Jurkat, Clone E6-1 (cell line): ENCODE measurements at places on chromosomes 2 and 18.

DNA sequence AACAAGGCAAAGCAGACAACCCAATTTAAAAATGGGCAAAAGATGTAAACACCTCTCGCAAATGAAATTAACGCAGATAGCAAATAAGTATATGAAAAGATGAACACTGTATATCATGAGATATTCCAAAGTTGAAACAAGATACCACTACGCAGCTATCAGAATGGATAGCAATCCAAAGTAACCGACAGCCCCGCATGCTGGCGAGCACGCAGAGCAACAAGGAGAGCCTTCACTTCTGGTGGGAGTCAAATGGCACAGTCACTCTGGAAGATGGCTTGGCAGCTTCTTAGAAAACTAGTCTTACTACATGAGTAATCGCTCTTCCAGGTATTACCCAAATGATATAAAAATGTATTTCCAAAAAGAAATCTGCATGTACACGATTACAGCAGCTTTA is 1.4 kb downstream of the NDUFA10 start:
- DNase-seq: no peak

- peak; percentile 14 for DNase-seq
These were observed 273.6 kb downstream of the PAX3 start for GRCh38 chr2:222024932-222025880.

- no peak for DNase-seq
These were observed 14.8 kb downstream of the CACNB4 start for GRCh38 chr2:152084076-152084475.

GRCh38 chr2:39731546-39731945 is 47.5 kb downstream of the THUMPD2 start:
- DNase-seq: no peak

- DNase-seq: no peak
These were observed 172.6 kb upstream of the PIEZO2 start for GRCh38 chr18:11322006-11322405.

- DNase-seq: no peak
These were observed 531.9 kb downstream of the PARD3B start for GRCh38 chr2:205077159-205077558.

- DNase-seq: no peak
These were observed 344.3 kb upstream of the KCNH7 start for GRCh38 chr2:163182764-163183354.

DNA sequence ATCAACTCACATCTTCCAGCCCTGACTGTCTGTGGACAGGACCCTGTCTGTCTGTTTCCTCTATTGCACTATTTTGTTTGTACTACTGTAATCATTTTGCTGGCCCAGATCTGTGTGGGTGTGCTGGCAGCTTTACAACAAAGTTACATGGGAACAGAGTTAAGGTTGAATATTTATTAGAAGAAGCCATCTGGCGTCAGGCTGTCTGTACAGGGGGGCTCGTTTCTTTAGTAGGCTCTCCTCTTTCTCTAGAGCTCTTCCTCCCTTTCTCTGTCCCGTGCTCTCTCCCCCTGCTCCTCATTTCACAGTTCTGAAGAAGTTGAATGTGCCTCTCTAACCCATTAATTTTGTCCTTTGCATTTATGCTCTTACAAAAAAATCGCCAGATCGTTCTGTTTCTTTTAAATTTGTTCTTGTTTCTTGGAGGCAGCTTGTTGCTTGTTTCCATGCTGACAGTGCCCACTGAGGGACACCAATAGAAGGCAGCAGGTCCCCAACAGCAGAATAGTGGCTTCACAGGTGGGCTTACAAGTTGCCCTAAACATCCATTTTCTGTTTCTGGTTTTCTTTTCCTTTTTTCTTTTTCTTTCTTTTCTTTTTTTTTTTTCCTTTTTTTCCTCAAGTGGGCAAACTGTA is 315.2 kb upstream of the ZEB2 start:
- DNase-seq: no peak

DNA sequence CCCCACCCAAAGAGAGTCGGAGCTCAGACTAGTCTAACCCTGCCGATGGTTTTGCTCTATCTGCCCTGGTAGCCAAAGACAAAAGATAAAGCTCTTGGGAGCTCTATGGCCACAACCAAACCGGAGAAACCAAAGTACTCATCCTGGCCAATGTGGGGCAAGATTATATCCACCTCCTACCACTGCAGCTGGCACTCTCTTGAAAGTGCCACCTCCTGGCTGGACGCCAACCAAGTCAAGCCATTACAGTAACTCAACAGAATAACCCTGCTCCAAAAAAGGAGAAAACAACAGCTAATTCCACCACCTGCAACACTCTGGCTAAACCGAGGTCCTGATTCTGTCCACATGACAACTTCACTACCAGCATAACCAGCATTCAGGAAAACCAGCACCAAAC is 57.6 kb downstream of the SESTD1 start:
- DNase-seq: no peak

DNA sequence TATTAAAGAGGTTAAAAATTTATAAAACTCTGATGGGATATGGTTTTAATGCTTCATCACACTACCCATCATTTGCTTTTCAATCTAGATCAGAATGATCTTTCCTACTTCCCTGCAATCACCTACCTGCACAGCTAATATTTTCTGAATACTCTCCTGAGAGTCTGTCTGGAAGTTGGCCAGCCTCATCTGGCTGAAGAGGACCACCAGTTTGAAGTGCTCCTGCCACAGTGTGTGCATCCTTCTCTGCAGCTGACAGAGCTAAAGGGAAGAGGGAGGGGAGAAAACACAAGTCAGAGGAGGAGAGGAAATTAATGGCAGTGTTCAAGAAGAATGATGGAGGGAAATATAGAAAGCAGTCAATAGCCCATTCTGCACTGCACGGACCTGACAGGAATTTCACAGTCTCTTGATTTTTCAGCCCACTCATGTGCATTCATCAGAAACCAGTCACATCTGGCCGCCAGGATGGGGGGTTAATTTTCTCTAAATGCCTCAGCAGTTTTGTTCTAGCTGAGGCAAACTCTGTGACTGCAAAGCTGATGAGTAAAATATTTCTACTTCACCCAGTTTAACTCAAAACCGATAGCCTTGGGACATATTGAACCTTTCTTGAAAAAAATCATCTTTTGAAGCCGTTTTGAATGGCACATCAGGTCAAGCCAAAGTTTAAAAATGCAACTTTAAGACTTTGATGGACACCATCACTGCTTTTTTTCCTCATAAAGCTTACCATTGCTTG is 201.8 kb upstream of the KLHL14 start:
- no peak for DNase-seq
